T-helper 2 cell treated with Interferon-gamma antibody and Interleukin-4, amounts not matched to agents 5 μg/mL and 100 μg/mL, for 36 hours (primary cell): ENCODE measurements at places on chromosomes 16 and 17.

GRCh38 chr16:50316102-50316847, 49.9 kb downstream of the ADCY7 start:
- H3K4me1 ChIP-seq = peaks cover 13% of the 10 kb centered on the region
- DNase-seq = no peak
- H3K4me3 ChIP-seq = no peak overlapping the region
- H3K27ac ChIP-seq = peak overlapping the region; percentile 65
- peaks cover 79% of the 10 kb centered on the region for H3K36me3 ChIP-seq

GRCh38 chr17:33515974-33516373, 222.9 kb upstream of the ASIC2 start:
- no peak overlapping the region for H3K4me3 ChIP-seq
- DNase-seq = no peak
- H3K36me3 ChIP-seq = no peaks in the 10 kb centered on the region

DNA sequence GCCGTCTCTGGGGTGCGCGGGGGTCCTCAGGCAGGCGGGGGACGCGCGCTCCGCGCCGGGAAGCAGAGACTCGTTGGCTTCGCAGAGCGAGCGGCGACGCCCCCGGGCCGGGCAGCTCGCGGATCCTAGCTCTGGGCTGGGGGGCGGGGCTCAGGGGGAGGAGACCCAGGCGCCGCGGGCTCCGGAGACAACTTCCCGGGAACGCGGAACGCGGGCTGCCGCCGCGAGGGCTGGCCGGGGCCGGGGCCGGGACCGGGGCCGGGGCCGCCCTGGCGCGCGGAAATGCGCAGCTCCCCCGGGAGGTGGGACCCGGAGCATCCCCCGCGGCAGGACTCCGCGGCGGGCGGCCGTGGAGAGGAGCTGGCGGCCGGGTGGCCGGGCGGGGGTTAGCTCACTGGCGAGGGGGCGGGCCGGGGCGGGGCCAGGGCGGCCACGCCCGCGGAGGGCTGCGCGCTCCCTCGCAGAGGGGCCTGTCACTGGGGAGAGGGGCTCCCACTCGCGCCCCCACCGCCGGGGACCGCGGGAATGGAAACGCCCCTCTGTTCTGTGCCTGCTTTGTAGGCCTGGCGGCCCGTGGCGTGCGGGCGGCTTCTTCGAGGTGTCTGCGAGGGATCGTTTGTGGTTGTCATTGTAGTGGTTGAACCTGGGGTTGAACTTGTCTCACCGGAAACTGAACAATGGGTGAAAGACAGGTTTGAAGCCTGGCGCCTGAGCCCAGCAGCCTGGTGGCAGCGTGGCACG, at the start of gene GAS7:
TSS of gene GAS7 (minus strand) at position 98 of the 741 bp plus-strand sequence.
- no peaks in the 10 kb centered on the region for H3K36me3 ChIP-seq
- H3K4me1 ChIP-seq = peaks cover 4% of the 10 kb centered on the region
- no peak within 1 kb of the TSS for H3K27ac ChIP-seq
- H3K27me3 ChIP-seq = peaks cover 25% of the 10 kb centered on the region

DNA sequence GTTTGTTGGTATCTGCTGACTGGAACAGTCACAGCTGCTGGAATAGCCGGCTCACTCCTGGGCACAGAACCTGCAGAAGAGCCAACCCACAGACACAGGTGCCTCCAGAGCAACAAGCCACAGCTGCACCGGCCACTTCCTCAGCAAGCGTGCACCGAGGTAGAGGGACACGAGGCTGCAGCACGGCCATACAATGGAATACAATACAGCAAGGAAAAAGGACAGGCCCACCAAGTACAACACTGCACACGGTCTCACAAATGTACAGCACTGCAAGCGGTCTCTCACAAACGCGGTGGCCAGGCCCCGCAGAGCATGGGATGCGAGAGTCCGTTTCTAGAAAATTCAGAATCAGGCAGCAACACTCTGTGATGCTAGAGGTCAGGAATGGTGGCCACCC, 47.4 kb upstream of the PABPN1L start:
- no peaks in the 10 kb centered on the region for H3K36me3 ChIP-seq
- no peaks in the 10 kb centered on the region for H3K27me3 ChIP-seq
- DNase-seq = no peak
- no peaks in the 10 kb centered on the region for H3K4me1 ChIP-seq
- no peak overlapping the region for H3K27ac ChIP-seq
- no peak overlapping the region for H3K4me3 ChIP-seq

- DNase-seq = no peak
- H3K27ac ChIP-seq = no peak overlapping the region
Measured at GRCh38 chr17:68910251-68910705, 44.9 kb downstream of the ABCA8 start.

GRCh38 chr16:49581630-49582298, 208.2 kb downstream of the C16orf78 start:
- DNase-seq = no peak
- H3K36me3 ChIP-seq = no peaks in the 10 kb centered on the region
- H3K4me1 ChIP-seq = no peaks in the 10 kb centered on the region

DNA sequence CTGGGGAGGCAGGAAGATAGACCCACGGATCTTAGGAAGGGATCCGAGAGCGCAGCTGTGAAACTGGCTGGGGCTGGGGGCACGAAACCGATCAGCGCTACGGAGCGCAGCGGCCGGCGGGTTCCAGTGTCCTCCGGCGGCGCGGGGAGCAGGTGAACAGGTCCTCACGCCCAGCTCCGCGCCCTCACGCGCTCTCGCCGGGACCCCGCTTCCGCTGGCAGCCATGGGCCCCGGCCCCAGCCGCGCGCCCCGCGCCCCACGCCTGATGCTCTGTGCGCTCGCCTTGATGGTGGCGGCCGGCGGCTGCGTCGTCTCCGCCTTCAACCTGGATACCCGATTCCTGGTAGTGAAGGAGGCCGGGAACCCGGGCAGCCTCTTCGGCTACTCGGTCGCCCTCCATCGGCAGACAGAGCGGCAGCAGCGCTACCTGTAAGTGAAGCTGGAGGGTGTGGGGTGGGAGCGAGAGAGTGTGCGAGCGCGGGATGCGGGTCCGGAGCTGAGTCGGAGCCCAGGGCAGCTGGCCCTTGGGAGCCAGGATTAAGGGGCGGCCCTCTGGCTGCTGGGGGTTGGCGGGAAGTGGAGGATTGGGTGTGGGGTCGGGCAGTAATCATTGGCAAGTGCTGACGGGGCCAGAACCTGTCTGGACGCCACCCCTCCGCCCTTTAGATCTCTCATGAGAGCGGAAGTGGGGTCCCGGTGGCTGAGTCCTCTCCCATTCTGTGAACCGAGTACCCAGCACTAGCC, 479 bp downstream of the ITGA3 start:
- peak overlapping the region; percentile 92 for H3K4me3 ChIP-seq
- peak; percentile 52 for DNase-seq
- peaks cover 12% of the 10 kb centered on the region for H3K27me3 ChIP-seq
- no peaks in the 10 kb centered on the region for H3K36me3 ChIP-seq
